ENCODE measurements at places on chromosomes 6 and 20.

DNA sequence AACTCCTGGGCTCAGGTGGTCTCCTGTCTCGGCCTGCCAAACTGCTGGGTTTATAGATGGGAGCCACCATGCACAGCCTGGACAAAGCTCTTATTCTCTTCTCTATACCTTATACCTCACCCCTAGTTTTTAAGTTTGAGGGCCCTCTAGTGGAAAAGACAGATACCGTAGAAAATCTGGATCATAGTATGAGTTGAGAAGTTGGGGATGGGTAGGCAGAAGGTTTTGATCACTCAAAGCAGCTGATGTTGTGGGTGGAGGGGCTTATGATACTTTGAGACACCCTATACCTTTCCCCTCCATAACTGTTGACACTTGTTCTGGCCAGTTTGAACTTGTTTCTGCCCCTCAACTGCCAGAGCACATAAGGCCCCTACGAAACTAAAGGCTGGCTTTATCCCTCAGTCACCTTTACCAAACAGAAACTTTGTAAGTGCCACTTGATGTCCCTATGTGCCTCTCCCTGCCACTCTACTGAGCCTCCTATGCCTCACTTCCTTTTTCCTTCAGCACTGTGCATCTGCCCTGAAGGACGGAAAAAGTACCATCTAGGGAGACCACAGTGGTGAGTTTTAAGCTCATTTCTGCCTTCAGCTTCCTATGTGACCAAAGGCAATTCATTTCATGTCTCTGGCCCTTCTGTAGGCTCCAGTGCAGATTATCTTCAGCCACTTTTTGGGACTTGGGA lies 28.6 kb downstream of the RALY start:
- DNase-seq = peak; percentile 61

GRCh38 chr6:87164506-87164905 lies 9.1 kb downstream of the ZNF292 start:
- no peak for DNase-seq

DNA sequence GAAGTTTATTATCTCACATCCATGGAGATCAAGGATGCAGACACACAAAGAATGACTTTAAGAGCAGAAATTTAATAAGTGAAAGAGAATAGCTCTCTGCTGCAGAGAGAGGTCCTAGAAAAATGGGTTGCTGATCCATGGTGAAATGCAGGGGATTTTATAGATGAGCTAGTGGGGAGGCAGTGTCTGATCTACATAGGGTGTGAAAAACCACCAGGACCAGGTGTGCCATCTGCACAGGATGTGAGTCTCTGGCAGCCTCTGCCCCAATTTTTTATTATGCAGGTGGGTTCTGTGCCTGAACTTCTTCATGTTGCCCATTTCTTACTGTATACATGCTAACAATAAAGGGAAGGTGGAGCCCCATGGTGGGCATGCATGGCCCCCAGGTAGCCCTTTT lies 19.9 kb upstream of the NANP start:
- no peak for DNase-seq

- peak; percentile 86 for DNase-seq
Measured at GRCh38 chr6:27502508-27503435, 29.9 kb upstream of the ZNF184 start.

- no peak for DNase-seq
Measured at GRCh38 chr6:15420959-15421438, 175.1 kb downstream of the JARID2 start.

GRCh38 chr6:5379647-5380242 lies 118.4 kb downstream of the FARS2 start:
- DNase-seq = peak; percentile 56

All from RKO (cell line).